ENCODE measurements at places on chromosomes 11 and 22.

DNA sequence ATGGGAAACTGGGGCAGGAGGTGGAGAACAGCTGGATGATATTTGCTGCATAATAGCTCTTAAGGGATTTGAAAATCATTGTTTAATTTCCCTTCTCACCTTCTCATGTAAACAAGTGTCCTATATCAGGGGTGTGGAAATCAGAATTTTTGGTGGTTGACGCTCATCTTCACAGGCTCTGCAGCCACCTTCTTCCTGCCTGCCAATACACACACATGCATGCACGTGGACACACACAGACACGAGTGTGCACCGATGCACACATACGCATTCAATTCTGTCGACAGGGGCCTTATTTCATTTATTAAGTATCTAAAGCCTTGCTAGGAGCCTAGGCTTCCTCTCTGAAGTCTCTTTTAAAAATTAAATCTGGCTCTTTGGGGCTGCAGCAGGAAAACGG, 349.4 kb upstream of the NCAM1 start:
- DNase-seq = no peak

DNA sequence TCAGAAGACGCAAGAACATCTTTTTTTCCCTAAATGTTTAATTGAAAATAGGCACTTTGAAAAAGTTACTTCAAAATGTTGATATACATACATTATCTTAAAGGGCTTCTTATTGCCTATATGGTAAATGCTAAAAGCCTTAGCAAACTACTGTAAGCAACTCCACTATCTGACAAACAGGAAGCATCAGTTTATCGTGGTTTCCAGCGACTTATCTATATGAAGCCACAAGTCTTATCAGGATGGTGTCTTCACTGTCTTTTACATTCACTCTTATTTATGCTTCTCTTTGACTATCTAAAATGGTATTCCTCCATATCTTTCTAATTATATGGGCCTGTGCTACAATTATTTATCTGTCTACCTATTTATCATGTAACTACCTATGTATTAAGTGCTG, 2091.9 kb downstream of the LRRC4C start:
- DNase-seq = no peak

- DNase-seq = no peak
Measured at GRCh38 chr22:43829904-43830851, 18.1 kb upstream of the EFCAB6 start.

- no peak for DNase-seq
Measured at GRCh38 chr11:87722756-87723565, 452.3 kb downstream of the RAB38 start.
